ENCODE measurements at places on chromosomes 5 and 9.

- no peak for DNase-seq
Measured at GRCh38 chr5:77629509-77630113, 8.9 kb downstream of the OTP start.

DNA sequence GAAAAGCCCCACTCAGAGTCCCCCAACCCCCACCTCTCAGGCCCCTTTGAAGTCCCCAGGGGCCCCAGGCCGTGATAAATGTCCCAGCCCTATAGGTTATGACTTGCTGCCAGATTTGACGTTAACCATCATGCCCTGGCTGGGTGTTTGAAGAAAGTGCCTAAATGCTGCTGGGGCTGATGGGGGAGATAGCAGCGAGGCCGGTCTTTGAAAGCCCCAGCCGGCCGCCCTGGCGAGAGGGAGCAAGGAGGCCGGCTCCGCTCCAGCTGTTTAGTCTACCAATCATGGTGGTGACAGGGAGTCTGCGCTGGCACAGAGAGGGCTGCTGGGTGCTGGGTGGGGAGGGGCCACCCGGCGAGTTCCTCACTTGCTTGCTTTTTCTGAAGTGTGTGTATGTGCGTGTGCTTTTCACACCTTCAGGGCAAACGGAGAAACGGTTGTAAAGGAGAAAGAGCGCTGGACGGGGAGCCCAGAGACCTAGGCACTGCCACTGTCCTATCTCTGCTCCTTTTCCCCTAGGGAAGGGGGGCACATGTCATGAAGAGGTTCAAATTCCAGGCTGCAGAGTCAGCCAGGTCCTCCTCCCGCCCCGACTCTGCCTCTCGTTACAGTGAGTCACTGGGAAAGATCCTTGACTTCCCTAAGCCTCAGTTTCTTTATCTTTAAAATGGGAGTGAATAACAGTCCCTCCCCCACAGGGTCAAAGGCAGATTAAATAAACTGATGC lies 126.1 kb upstream of the HAND1 start:
- DNase-seq: no peak

- DNase-seq: no peak
Measured at GRCh38 chr5:170832241-170832640, 29.6 kb upstream of the RANBP17 start.

DNA sequence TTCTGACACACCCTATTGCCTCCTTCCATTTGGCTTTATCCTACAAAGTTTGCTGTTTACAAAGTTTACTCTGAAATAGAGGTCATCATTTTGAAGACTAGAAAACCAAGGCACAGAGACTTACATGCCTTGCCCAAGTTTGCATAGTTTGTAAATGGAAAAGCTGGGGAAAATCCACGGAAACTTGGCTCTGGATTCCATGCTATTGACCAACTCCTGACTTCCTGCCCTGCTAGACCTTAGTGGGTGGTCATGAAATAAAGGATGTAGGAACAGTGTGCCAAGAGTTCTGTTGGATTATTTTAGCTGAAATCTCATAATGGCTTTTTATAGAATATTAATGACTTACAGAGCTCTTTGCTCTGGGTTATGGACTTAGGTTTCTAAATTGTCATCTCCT lies 69.5 kb downstream of the GRIA1 start:
- no peak for DNase-seq

DNA sequence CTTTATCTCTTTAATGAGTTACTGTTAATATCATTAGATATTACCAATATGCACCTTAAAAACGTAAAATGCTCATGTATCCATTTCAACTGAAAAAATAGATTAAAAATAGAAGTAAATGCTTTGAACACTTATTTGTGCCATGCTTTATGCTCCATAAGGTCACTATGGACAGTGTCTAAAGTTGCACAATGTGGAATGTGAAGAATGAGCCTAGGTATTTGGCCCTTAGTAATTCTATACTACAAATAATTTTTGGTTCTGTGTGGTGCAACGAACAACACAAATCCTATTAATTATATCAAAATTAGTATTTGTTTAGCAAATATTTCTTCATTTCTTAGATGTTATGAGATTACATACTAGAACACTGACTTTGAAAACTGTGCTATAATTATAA lies 469.9 kb upstream of the TUSC1 start:
- DNase-seq: no peak

GRCh38 chr5:57325678-57326397 lies 152.0 kb downstream of the GPBP1 start:
- no peak for DNase-seq
